ENCODE measurements at places on chromosomes 3 and 15. TPM values are rescaled to one million over a fixed set of nuclear protein-coding genes. Genes with fewer than 3 reads are reported as not detected.

The MKRN3 gene
- polyA plus RNA-seq = 1.3 TPM

The PCNP gene
- polyA plus RNA-seq = 159 TPM

The DENND6A gene
- 23.3 TPM for polyA plus RNA-seq

The TMEM212 gene
- not detected for polyA plus RNA-seq

The SERPINI1 gene
- 11.7 TPM for polyA plus RNA-seq

The MYRIP gene
- polyA plus RNA-seq = 1.6 TPM

The SLC15A2 gene
- 3.2 TPM for polyA plus RNA-seq

The ZNF662 gene
- 5.5 TPM for polyA plus RNA-seq

The OR4M2 gene
- not detected for polyA plus RNA-seq

The BCL2A1 gene
- polyA plus RNA-seq = 25.5 TPM

The SPATA12 gene
- 0.07 TPM for polyA plus RNA-seq

The CILP gene
- 5.2 TPM for polyA plus RNA-seq

The EPHB3 gene
- polyA plus RNA-seq = 1.1 TPM

The GPR27 gene
- 1.7 TPM for polyA plus RNA-seq

The CALML4 gene
- polyA plus RNA-seq = 18.3 TPM

Measured in thymus (tissue), 14 donors.